ENCODE measurements at places on chromosomes 11 and 22.

- DNase-seq: no peak
Measured at GRCh38 chr11:97732011-97732632, 1288.6 kb upstream of the CNTN5 start.

GRCh38 chr22:46021577-46021976 is 44.6 kb upstream of the WNT7B start:
- no peak for DNase-seq

- DNase-seq: peak; percentile 89
Measured at GRCh38 chr11:125072218-125072960, 9.3 kb downstream of the SLC37A2 start.

- peak; percentile 67 for DNase-seq
Measured at GRCh38 chr22:46737105-46737975, 712 bp downstream of the CERK start.

GRCh38 chr11:45378516-45378915 is 92.4 kb upstream of the SYT13 start:
- no peak for DNase-seq

- DNase-seq: no peak
Measured at GRCh38 chr11:18313965-18314763, 7.8 kb downstream of the HPS5 start.

DNA sequence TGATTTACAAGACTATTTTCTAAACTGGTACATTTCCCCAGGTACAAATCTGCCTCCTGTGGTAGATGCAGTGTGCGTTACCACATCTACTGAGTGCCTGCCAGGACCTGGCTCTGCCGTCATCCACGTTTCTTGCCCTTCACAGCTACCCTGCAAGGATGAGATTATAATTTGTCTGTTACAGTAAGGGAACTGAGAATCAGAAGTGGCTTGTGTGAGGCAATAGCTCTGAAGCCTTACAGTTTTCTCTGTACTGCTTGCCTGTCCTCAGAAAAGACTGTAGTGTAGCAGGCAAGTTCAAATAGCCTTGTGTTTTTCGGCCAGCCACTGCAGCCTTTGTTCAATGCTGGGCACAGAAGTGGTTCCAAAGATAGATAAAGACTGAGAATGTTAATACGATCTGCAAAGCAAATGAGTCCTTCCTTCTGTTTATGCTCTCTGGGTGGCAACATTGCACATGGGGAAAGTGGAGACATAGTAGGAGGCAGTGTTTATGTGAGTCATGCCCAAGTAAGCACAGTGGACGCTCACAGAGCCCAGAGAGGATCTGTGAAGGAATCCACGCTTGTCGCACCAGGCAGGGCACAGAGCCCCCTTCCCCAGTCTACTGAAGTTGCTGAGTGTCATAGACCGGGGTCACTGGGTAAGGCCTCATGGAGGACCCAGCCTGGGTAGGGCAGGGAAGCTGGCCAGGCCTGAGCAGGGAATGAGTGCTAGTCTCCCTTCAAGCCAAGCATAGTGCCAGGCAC is 49.1 kb downstream of the MICAL2 start:
- no peak for DNase-seq

GRCh38 chr11:68734111-68734510 is 17.2 kb downstream of the TESMIN start:
- no peak for DNase-seq

- no peak for DNase-seq
Measured at GRCh38 chr11:117671370-117671769, 125.6 kb downstream of the DSCAML1 start.

DNA sequence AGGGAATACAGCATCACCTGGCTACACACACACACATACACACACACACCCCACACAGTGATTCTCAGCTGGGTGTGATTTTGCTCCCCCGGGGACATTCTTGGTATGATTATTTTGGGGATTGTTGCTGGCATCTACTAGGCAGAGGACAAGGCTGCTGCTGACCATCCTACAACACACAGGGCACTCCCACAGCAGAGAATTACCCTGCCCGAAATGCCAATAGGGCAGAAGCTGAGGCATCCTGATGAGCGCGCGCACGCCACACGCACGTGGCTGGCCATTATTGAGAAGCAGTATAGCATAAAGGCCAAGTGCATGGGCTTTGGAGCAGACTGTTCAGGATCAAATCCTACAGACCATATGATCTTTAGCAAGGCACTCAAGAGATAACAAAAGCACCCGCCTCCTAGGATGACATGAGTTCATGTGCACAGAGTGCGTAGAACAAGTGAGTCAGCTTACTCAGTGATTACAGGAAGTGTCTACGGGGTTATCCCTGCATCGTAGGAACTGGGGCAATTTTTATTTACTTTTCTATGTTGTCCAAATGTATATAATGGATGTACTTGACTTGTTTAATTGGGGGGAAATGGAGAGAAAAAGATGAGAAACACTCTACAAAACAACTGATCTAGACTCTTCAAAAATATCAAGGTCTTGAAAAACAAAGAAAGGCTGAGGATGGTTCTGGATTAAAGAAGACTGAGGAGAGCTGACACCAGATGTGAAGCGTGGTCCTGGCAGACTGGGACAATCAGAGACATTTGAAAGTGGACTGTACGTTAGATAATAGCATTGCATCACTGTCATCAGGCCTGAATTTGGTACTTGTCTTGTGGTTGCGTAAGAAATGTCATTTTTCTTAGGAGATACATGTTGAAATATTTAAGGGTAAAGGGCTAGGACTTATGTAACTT is 7.2 kb upstream of the EHD1 start:
- DNase-seq: no peak

GRCh38 chr22:37262346-37262745 is 18.3 kb upstream of the RAC2 start:
- DNase-seq: no peak

- DNase-seq: no peak
Measured at GRCh38 chr11:106466521-106467080, 389.1 kb downstream of the AASDHPPT start.

GRCh38 chr22:35866651-35867050 is 149.0 kb downstream of the APOL5 start:
- DNase-seq: no peak

- no peak for DNase-seq
Measured at GRCh38 chr11:3367221-3367620, 11.7 kb downstream of the ZNF195 start.

DNA sequence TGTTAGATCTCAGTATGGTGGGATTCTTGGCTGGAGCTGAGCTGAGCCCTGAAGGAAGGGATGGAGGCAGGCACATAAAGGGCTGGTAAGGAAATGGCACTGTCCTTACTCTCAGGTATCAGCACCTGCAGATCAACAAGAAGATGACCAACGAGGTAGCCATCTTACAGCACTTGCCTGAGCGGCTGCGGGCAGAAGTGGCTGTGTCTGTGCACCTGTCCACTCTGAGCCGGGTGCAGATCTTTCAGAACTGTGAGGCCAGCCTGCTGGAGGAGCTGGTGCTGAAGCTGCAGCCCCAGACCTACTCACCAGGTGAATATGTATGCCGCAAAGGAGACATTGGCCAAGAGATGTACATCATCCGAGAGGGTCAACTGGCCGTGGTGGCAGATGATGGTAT is 2.4 kb downstream of the CNGA4 start:
- no peak for DNase-seq

GRCh38 chr11:119739021-119739703 is 10.2 kb upstream of the NECTIN1 start:
- DNase-seq: no peak

GRCh38 chr11:75541193-75542087 is 15.7 kb upstream of the GDPD5 start:
- no peak for DNase-seq

DNA sequence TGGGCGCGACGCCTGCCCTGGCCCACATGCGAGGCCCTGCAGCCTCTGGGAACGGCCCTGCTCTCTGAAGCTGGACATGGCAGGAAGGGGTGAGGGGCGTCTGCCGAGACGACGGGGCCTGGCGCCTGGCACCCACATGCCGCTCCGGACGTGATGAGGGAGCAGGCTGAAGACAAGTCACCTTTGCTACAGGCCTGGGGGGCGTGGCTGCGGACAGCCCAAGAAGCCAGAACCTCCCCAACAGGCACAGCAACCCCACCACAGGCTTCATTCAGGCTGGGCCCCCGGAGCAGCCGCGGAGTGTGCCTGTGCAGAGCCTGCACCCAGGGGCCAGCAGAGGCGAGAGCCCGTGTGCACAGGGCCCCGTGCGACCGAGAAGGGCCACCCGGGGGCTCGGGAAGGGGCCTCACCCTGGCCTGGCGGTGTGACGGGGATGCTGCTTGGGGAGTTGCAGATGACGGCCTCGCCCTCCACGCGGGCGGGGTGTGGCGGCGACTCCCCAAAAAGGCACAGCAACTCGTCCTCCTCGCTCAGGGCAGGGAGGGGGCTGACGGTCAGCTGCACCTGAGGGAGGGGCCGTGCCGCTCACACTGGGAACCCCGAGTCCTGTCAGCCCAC is 16.6 kb upstream of the MAPK11 start:
- DNase-seq: no peak

- no peak for DNase-seq
Measured at GRCh38 chr11:125404157-125404810, 91.8 kb downstream of the FEZ1 start.

GRCh38 chr22:28009272-28009827 is 90.3 kb upstream of the PITPNB start:
- DNase-seq: peak; percentile 90

- no peak for DNase-seq
Measured at GRCh38 chr22:43628250-43628649, 183.9 kb downstream of the EFCAB6 start.

- DNase-seq: no peak
Measured at GRCh38 chr22:44314425-44315067, 1.8 kb upstream of the SHISAL1 start.

GRCh38 chr11:118530683-118531596 is at the start of gene TMEM25:
Gene TMEM25 (plus strand): TSS chr11:118531192. CDS start chr11:118531802, 610 bp downstream.
- peak; percentile 93 for DNase-seq

DNA sequence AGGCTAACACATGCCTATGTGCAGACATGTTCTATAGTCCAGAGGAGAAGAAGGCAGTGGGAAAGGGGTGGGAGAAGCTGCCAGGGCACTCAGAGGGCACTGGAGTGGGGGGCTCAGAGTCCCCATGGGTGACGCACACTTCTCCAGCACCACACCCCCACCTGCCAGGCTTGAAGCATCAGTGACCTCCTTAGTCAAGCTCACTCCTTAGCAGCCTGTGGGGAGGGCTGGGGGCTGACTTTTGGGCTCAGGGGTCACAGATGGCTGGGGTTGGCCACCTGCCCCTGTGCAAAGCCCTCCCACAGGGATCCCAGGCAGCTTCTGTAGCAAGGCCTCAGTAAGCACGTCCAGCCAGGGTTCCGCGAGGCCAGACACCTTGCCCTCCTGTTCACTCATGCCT is 18.8 kb downstream of the TRIM29 start:
- DNase-seq: no peak

DNA sequence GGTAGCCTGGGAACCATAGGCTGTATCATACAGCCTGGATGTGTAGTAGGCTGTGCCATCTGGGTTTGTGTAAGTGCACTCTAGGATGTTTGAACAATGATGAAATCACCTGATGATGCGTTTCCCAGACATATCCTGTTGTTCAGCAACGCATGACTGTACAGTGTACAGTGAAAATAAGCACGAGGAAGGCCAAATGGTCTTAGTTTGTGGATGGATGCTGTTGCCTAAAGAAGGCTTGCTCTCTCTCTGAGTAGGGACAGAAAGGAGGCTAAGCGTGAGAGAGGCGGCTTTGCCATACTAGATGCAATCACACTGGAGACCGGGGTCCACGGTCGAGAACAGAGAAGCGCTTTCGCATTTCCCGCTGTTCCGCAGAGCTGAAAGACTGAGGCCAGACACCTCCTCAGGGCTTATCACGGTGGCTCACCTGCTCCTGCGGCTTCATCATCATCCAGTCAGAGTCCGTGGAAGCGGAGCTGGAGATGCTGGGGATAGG is 27.6 kb upstream of the APLP2 start:
- no peak for DNase-seq

GRCh38 chr11:114250993-114251814 is 45.0 kb upstream of the NNMT start:
- DNase-seq: no peak

- no peak for DNase-seq
Measured at GRCh38 chr11:63761931-63762653, 6.5 kb downstream of the ZFTA start.

GRCh38 chr11:124394408-124394807 is 4.4 kb downstream of the OR8B3 start:
- DNase-seq: no peak

DNA sequence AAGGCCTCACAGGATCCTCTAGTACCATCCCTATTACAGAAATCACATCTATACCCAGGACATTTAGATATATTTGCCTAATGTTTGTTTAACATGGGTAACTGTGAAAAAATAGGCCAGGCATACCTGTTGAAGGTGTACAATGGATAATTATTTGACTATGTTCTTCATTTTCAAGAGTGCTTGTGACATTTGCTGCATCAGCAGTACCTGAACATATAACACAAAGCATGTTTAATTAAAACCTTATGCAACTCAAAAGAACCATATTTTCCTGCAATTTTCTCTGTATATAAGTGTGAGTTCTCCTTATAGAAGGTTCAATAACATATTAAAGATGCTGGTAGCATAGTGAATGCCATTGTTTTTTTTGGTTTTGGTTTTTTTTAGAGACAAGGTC is 8.5 kb upstream of the CCDC34 start:
- DNase-seq: no peak

- DNase-seq: no peak
Measured at GRCh38 chr11:73162196-73162740, 20.1 kb upstream of the FCHSD2 start.

DNA sequence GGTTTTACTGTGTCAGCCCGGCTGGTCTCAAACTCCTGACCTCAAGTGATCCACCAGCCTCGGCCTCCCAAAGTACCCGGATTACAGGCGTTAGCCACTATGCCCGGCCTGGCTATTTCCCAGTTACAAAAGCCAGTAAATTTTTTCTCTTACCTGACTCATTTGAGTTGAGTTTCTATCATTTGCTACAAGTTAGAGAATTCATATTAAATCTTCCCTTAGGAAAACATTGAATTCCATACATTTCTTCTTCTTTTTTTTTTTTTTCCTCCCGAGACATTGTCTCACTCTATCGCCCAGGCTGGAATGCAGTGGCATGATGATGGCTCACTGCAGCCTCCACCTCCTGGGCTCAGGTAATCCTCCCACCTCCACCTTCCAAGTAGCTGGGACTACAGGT is 26.0 kb downstream of the CHEK2 start:
- DNase-seq: no peak

DNA sequence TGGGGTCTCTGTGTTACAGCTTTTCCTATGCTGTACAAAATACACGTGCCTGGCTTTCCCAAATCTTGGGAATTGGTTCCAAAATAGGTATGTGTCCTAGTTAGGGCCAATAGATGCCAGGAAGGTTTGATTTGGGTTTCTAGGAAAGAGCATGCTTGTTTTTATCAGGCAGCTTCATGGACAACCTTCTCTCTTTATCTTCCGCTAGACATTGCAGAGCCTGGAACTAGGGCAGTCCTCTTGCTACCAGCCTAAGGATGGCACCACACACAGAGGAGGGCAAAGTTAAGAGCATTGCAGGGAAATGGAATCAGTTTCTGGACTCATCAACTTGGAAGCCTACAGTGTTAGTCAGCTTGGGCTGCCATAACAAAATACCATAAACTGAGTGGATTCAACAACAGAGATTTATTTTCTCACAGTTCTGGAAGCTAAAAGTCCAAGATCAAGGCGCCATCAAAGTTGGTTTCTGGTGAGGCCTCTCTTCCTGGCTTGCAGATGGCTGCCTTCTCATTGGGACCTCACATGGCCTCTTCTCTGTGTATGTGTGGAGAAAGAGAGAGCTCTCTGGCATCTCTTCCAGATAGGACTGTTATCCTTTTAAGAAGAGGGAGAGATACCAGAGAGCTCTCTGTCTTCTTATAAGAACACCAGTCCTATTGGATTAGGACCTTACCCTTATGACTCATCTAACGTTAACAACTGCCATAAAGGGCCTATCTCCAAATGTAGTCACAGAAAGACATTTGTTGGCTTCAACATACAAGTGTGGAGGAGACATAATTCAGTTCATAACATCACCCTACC is 27.3 kb upstream of the CREB3L1 start:
- DNase-seq: no peak
